ENCODE measurements at places on chromosomes 13 and 19.

DNA sequence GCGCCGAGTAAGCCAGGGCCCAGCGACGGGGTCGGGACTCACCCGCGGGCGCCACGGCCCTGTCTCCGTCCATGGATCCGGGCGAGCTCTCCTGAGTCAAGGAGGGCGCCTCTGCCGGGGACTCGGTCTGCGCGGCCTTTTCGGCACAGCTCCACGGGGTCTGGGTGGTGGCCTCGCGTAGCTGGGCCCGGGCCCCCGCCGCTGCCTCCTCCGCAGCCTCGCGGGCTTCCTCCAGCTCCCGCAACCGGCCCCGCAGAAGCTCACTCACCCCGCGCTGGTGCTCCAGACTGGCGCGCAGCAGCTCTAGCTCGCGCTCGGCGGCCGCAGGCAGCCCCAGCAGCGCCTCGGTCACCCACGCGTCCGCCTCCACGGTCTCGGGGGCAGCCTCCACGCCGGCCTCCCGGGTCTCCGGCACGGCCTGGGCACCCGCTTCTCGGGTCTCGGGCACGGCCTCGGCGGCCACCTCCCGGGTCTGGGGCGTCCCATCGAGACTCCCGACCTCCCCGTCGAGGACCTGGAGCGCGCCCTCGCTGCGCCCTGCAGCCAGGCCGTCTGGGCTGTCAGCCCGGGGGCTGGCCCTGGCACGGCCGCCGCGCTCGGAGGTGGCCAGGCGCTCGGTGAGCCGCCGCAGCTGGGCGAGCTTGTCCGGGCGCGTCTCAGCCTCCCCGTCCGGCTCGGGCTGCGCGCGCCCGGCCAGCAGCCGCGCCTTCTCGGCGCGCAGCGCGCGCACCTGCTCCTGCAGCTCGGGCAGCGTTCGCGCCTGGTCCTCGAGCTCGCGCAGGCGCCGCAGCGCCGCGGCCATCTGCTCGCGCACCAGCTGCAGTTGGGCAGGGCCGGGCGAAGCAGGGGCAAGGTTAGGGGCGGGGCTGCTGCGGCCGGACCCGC lies 8.4 kb downstream of the KANK3 start:
- DNase-seq = no peak

GRCh38 chr19:10142701-10143375 lies 23.1 kb upstream of the EIF3G start:
- DNase-seq = peak; percentile 23

DNA sequence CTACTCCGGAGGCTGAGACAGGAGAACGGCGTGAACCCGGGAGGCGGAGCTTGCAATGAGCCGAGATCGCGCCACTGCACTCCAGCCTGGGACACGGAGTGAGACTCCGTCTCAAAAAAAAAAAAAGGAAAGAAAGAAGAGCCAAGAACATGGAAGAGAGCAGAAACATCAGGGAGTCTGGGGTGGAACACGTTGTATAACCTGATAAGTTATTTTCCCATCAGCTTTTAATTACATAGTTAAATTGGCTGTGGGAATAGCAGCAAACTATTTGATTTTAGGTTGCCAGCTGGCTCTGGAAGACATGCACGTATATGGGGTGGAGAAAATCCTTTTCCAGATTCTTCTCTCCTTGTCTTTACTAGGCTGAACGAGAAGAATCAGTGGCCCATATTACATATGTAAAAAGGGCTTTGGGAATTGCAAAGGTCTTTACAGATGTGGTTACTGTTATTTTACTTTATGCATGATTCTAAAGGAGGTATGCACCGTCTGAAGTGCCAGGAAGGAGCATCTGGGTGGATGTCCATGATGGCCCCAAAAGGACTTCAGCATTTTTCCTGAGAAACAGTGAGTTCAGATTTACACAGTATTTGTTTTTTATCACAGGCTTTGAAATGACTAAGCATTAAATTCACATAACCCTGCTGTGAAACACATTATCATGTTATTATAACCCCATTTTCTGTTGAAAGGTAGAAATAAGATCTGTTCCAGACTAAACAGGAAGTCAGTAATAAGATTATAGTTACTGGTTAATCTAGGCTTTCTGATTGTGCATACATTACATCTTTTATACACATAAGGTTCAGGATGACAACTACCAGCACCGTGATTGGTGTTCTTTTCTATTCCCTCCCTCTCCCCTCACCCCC lies 4.6 kb upstream of the NAA16 start:
- no peak for DNase-seq

DNA sequence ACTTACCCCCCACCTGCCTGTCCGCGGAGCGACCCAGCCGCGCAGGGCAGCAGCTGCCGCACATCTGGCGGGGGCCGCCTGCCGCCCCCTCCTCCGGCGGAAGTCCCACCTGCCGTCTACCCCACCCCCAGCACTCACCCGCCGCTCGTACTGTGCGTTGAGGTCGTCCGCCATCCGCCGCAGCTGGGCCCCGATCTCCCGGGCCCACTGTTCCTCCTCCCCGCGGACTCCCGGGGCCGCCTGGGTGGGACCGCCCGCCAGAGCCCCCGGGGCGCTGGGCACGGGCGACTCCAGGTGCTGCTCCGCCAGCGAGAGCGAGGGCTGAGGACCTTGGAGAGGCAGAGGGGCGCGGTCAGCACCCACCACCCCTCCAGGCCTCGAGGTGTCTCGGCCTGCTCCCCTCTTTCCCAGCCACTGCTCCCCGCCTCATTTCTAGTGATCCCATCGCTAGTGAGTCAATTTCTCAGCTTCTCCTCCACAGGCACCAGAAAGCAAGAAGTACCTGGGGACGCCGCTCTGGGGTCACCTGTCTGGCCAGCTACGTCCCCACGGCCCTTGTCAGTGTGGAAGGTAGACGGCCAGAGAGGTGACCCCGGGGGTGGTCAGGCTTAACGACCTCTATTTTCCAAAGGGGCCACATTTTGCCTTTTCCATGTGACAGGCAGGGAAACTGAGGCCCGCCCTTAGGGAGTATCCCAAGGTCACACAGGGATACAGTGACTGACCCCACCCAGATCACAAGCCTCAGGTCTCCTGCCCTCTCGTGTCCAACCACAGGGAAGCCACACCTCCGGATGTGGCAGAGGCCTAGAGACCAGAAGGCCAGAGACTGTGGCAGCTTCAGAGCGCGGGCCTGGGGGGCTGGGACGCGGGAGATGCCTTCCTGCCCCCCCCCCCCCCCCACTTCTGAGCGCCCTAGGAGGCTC lies 4.3 kb downstream of the BBC3 start:
- DNase-seq = no peak

- no peak for DNase-seq
Observed at GRCh38 chr19:2056837-2057192, 5.8 kb upstream of the MKNK2 start.

- DNase-seq = no peak
Observed at GRCh38 chr19:29268103-29268502, 55.2 kb upstream of the UQCRFS1 start.

- no peak for DNase-seq
Observed at GRCh38 chr19:39369200-39369599, 21.7 kb downstream of the PAF1 start.

DNA sequence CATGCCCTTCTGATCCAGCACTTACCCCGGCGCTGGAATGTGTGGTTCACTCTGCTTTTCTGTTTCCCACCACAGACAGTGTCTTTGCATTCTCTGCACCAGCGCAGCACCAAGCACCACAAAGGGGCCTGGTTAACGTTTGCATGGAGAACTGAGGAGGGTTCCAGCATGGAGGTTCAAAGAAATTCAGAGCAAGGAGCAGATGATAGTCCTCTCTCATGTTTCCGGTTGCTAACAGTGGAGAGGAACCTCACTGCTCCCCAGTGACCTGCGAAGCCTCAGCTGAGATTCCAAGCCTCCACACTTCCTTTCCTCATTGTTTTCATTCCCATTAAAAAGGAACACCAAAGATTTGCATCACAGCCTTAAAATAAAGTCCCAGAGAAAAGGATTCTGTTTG lies 99.7 kb downstream of the STARD13 start:
- DNase-seq = no peak

DNA sequence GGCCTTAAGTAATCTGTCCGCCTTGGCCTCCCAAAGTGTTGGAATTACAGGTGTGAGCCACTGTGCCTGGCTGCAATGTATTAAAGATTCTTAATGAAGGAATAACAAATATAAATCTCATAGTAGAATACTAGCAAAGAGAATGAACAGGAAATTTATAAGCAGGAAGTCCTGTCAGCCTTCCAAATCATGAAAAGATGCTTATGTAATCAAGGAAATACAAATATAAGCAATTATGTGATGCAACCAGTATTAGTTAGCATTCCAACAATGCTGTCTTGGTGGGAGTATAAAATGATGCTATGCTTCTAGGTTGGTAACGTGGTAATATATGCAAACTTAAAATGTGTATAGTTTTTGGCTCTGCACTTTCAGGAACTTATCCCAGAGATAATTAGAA lies 133.8 kb downstream of the PDS5B start:
- no peak for DNase-seq

- DNase-seq = no peak
Observed at GRCh38 chr13:25717666-25718197, 334.1 kb downstream of the SHISA2 start.

GRCh38 chr19:31639306-31639705 lies 290.1 kb upstream of the TSHZ3 start:
- DNase-seq = no peak
